ENCODE measurements at places on chromosomes 7 and 10. TPM values are rescaled to one million over a fixed set of nuclear protein-coding genes. Genes with fewer than 3 reads are reported as not detected.

TEX47 gene
- total RNA-seq = not detected

DNA sequence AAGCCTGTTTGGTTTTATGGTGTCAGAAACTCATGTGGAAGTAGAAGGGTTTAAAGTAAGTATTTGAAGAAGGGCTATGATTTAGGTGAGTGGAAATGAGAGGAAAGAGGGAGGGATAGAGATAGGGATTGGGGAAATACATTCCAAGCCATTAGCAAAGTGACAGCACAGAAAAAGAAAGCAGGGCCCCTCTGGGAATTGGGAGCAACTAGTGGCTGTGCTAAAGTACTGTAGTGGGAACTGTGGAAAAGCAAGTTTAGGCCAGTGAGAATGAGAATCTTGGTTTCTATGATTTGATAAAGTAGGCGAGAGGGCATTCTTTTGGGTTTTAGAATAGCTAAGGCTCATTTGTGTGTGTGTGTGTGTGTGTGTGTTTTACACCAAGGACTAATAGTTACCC, 5.0 kb downstream of the PRKG1 start:
- DNase-seq = no peak

ANKRD30A gene
- not detected for total RNA-seq

CALML5 gene
- total RNA-seq = not detected

DNA sequence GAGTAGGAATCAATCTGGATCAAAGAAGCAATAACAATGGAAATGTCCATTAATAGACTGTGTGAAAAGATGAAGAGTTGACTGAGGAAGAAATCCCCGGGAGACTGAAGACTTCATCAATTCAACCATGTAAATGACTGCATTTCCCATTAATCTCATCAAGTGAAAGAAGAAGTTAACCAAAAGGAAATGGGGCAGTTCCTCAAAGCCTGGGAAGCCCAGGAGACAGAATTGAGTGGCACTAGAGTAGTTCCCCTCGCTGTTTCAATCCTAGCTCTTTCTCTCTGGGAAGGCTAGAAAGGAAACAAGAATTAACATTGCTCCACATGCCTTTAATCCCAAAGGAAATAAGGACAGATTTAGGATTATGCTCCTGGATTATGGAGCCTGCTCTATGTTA, 4.8 kb upstream of the OR6V1 start:
- DNase-seq = no peak

GRCh38 chr7:55594414-55594813, 22.1 kb upstream of the VOPP1 start:
- DNase-seq = no peak

TMEM236 gene
- 1.7 TPM for total RNA-seq

- DNase-seq = peak; percentile 10
Measured at GRCh38 chr10:12299222-12299965, 50.0 kb upstream of the CAMK1D start.

DNA sequence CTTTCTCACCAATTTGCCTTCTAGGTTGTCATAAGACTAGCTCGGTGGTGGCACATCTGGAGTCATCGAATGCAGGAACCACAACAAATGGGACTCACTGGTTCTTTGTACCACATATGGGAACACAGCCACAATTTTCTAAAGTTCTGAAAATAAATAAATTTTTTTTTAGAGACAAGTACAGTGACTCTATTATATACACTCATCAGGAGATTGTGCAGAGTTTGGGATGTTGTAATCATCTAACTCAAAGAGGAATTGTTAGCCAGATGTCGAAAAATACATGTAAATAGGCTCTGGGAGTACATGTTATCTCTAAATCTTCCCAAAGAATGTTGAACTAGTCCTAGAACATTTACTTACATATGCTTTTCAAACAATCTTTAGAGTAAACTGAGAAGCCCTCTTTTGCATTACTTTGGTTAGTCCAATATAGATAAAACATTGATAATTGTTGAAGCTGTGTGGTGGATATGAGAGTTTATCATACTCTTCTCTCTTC, 19.6 kb upstream of the SEPTIN7 start:
- no peak for DNase-seq

- no peak for DNase-seq
Measured at GRCh38 chr10:66008221-66008620, 917.6 kb upstream of the LRRTM3 start.

Data from aorta (tissue), 5 donors.